Stimulated activated CD8-positive, alpha-beta memory T cell treated with anti-CD3 and anti-CD28 coated beads, Interleukin-4, amount 100 ng/mL, for 1 hour (primary cell): ENCODE measurements at places on chromosomes 11 and 22.
A peak's percentile ranks its signal among the peaks of the same experiment; 100 is the strongest.

DNA sequence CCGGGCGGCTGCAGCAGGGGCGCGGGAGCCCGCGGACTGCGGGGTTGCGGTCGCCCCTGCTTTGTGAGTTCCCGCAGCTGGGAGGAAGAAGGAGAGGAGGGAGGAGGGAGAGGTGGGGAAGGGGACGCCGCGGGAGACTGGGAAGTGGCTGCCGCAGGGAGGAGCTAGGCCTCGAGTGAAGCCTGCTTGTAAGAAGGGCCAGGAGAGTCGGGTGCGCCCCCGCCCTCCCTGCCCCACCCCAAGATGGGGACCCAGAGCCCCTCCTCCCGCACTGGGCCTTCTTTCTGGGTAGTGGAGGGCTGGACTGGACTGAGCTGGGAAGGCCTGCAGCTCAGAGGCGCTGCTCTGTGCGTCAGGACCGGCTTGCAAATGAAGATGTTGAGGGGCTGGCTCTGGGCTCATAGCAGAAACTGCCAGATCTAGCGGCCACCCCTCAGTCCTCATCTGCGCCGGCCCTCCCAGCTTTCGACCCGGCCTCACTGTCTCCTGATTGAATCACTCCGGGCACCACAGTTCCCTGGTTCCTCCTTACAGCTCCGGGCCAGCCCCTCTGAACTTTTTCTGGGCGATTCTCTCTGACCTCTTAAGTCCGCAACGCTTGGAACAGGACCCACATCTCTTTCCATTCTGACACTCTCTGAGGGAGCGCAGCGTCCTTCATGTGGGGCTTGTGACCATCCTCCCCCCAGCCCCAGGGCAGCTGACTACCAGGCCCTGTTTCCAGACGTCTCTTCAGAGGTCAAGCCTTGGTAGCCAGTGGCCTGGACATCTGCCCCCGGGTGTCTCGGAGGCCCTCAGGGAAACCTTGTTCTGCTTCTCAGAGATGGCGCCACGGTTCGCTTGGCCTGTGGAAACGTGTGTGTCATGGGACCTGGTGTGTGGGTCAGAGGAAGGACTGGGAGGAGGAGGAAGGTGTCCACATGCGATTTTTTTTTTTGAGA lies 21.9 kb downstream of the SERPINH1 start:
- no peak for DNase-seq

- no peak for DNase-seq
Observed at GRCh38 chr11:68445531-68446035, 15.0 kb upstream of the PPP6R3 start.

- DNase-seq, result no peak
Observed at GRCh38 chr11:118929501-118930093, 3.9 kb upstream of the BCL9L start.

GRCh38 chr11:122179961-122180834 lies 64.2 kb upstream of the BLID start:
- no peak for DNase-seq

- DNase-seq, result peak; percentile 66
Observed at GRCh38 chr11:85752890-85753581, 57.9 kb downstream of the SYTL2 start.

- no peak for DNase-seq
Observed at GRCh38 chr22:33524511-33525260, 395.6 kb downstream of the LARGE1 start.

- DNase-seq, result no peak
Observed at GRCh38 chr11:61626580-61627380, 45.9 kb upstream of the SYT7 start.

GRCh38 chr11:19201737-19202605 lies at the start of gene CSRP3:
Gene CSRP3, minus strand, starts transcription at chr11:19201983. Its CDS starts 9,535 bp downstream, at chr11:19192448.
- no peak for DNase-seq

GRCh38 chr11:106076171-106076918 lies 802 bp downstream of the KBTBD3 start:
- no peak for DNase-seq

GRCh38 chr11:59302991-59303390 lies 55.7 kb upstream of the OR5AN1 start:
- no peak for DNase-seq

GRCh38 chr22:23113067-23113846 lies 28.5 kb downstream of the RSPH14 start:
- no peak for DNase-seq

DNA sequence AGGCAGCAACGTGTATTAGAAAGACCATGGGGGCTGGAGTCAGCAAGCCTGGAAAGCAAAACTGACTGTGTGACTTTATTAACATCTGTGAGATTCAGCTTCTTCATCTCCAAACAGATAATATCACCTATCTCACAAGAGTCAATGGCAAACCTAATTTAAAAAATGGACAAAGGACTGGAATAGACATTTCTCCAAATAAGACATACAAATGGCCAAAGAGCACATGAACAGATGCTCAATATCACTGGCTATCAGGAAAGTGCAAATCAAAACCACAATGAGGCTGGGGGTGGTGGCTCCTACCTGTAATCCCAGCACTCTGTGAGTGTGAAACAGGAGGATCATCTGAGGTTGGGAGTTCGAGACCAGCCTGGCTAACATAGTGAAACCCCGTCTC lies 69.6 kb downstream of the CLPB start:
- no peak for DNase-seq

DNA sequence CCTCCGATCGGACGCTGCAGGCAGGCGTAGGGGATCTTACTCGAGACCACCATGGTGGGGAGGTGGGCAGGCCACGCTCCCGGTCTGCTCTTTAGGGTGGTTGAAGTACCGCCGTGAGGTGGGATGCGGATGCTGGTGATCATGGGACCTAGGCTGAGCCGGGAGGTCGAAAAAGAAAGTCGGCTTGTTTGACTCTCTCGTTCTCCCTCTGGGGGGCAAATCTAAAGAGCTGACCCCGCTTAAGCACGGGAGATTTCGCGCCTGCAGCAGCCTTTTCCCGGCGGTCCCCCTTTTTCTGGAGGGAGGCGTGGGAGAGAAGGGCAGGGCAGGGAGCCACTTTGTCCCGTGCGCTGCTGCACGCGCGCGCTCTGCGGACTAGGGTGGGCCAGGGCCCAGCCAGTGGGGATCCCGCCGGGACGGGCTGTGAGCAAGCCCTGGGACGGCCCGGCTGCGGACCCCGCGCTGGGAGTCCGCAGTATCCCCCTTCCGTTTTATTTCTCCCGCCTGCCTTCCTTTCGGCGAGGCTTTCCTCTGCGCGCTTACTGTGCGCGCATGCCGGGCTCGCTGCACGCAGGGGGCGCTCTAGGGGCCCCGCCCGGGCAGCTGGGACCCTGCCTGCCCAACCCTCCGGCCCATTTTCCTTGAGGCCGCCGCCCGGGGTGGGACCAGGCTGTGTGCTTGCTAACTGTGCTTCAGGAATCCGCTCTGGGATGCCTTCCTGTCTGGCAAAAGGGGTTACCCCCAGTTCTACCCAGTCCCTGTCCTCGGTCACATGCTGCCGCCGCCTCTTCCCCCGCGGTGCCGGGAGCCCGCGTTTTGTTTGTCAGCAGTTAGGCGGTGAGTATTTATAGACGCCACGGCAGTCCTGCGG lies 81.0 kb downstream of the PRR5L start:
- DNase-seq, result peak; percentile 27

DNA sequence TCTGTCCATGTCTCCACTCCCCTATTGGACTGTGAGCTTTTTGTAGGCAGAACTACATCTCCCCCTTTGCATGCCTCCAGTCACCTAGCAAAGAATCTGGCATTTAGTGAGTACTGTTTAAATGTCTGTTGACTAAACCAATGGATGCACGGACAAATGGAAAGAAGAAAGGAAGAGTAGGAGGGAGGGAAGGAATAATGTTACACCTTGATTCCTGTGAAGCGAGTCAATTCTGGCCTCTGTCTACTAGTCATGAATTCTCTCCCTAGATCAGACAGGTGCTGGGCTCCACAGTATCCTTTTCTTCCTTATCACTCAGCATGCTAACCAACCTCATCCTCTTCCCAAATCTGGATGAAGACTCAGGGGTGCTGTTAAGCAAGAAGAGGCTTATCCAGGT lies 33.6 kb downstream of the GALNT18 start:
- DNase-seq, result no peak

- DNase-seq, result no peak
Observed at GRCh38 chr11:48122656-48123055, 94.0 kb upstream of the OR4B1 start.

DNA sequence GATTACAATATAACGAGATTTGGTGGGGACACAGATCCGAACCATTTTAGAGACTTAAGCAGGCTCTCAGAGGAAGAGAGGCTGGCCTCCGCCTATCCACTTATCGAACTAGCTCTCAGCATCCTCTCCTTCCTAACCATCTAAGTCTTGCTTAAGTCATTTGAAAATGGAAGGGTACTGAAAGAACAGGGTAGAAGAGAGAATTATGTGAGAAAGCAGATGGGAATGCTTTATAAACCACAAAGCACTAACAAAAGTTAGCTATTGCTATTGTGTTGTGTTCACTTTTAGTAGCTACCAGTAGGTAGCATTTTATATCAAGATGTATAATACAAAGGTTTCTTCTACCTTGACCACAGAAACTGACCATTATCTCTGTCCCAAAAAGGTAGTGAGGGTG lies 153.4 kb upstream of the CADM1 start:
- DNase-seq, result no peak

DNA sequence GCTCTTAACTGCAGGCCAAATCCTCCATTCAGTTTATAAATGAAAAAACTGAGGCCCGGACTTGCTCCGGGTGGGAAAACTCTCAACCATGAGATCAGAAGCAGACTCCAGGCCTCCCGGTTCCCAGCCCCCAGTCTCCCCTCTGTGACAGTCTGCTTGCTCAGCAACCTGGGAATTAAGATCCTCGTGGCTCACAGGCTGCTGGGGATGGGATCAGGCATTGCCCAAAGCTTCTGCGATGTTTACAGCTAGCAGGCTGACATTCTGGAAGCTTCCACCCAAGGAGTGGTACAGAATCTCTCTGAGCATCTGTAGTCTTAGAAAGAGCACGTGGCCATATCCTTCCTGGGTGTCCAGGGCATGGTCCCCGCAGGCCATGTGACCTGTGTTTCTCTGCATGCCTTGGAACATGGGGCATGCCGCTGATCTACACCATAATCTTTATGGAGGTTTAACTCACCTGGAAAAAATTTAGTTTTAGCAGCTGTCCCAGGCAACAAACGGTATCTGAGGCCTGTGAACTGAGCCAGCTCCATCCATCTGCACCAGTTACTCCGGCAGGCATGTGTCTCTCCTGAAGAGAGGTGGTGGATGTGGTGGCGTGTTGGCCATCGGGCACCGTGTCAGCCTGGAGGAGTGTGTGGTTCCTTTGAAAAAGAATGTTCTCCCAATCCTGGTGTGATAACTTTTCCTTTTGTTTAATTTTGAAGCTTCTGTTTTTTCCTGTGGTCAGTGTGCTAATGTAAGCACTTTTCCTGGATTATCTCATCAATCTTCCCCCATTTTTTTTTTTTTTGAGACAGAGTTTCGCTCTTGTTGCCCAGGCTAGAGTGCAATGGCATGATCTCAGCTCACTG lies 7.9 kb downstream of the FBLN1 start:
- no peak for DNase-seq

GRCh38 chr11:57596266-57596885 lies 1.1 kb upstream of the SERPING1 start:
- DNase-seq, result no peak

GRCh38 chr22:39283322-39284141 lies 35.9 kb downstream of the RPL3 start:
- DNase-seq, result no peak

- no peak for DNase-seq
Observed at GRCh38 chr11:71095294-71095850, 157.0 kb downstream of the SHANK2 start.

GRCh38 chr11:109911488-109911887 lies 181.7 kb upstream of the ZC3H12C start:
- DNase-seq, result no peak

GRCh38 chr22:36027935-36028645 lies 534 bp downstream of the RBFOX2 start:
- DNase-seq, result no peak

GRCh38 chr11:57311109-57311936 lies 13.4 kb downstream of the TNKS1BP1 start:
- no peak for DNase-seq

GRCh38 chr11:124898711-124899110 lies 1.0 kb upstream of the ROBO4 start:
- DNase-seq, result no peak

GRCh38 chr11:103322821-103323220 lies 213.6 kb downstream of the DYNC2H1 start:
- DNase-seq, result no peak

- no peak for DNase-seq
Observed at GRCh38 chr11:107962181-107962580, 33.9 kb downstream of the RAB39A start.
